ENCODE measurements at places on chromosomes 4 and X.
A peak's percentile ranks its signal among the peaks of the same experiment; 100 is the strongest.

DNA sequence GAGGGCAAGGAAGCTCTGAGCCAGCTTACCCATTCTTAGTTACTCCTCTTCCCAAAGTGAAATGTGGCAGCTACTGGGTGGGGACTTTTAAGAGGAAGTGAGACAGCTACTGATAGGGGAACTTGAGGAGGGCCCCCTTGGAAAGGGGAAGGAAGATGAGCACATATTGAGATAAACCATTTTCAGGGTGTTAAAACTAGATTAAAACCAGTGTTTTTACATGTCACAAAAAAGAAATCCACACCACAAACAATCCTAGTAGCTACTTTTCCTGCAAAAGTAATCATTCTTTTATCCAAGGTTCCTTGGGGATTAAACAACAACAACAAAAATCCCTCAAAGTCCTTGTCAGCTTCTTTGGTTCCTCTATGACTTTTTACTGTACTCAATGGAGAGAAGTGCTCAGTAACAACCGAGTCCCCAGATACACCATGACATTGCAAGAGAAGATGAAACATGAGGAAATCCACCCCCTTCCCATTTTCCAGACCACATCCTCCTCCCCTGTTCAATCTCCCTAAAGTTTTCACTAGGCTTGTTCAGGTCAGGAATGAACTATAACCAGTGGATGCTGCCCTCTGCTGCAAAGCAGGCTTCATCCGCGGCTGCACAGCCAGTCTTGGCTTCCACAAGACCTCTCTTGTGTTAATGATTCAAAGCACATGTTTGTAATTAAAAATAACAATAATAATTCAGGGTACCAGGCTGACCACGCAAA, 113.5 kb upstream of the TMEM164 start:
- no peak for DNase-seq

DNA sequence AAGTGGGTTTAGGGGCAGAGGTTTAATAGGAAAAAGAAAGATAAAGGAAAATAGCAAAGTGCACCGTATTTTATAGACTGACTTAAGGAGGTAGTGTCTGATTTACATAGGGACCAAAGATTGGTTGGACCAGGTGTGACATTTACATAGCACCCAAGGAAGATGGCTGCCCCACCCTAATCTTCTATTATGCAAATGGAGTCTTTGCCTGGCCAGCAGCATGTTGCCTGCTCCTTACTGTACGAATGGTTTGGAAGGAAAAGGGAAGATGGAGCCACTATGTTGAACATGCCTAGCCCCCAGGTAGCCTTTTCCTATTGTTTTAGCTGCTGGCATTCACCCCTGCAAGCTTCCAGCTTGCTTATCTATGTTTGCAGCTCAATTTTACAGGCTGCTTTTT, 146.2 kb upstream of the PDE5A start:
- no peak for DNase-seq

DNA sequence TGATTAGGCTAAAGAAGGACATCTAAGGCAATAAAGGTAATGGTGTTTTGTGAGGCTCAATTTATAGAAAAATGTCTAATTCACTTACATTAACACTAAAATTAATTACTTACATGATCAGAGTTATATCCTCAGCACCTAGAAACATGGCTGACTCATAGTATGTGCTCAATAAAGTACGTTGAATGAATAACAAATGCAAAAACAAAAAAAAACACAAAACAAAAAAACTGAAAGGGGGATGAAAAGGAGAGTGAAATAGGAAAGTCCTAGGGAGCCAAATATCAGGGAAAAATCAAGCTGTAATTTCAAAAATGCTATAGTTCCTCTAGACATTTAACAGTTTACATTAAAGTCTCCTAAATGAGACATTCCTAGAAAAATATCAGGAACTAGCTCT, 18.7 kb downstream of the MBNL3 start:
- no peak for DNase-seq

DNA sequence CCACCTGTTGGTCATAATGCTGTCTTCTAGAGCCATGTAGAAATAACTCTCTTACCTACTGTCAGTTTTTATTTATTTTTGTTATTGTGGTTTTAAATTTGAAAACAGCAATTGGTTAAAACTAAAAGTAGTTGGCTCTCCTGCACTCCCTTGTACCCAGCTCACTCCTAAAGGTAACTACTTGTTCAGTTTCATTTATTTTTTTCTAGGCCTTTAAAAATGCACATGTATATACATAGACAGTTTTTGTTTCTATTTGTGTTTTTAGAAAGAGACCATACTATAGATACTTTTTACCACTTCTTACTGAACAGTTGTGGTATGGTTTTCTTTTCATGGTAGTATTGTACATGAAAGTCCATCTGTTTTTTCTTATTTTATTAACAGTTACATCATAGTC, 16.8 kb downstream of the SMAD1 start:
- no peak for DNase-seq

DNA sequence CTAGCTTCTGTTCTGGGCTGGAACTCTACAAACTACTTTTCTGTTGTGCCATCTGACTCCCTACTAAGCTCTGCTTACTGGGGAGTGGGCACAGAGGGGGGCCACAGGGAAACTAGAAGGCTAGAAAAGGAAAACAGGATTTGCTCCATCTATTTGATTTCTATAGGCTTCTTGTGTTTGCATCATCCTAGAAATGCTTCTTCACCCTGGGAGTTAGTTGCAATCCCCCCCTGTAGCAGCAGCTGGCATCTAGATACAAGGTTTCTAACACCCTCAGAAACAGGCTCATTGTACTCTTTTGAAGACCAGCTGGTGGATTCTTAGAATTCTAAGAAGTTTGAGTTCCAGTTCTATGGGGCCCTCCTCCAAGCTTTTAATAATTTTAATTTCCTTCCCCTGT, 213.4 kb downstream of the TMA16 start:
- no peak for DNase-seq

GRCh38 chr4:48173056-48173991, 39.3 kb upstream of the TXK start:
- peak; percentile 84 for DNase-seq

GRCh38 chr4:53626491-53626890, 35.2 kb upstream of the LNX1 start:
- DNase-seq, result no peak

- DNase-seq, result peak; percentile 48
Observed at GRCh38 chrX:150482537-150483206, 85.7 kb upstream of the MTM1 start.

DNA sequence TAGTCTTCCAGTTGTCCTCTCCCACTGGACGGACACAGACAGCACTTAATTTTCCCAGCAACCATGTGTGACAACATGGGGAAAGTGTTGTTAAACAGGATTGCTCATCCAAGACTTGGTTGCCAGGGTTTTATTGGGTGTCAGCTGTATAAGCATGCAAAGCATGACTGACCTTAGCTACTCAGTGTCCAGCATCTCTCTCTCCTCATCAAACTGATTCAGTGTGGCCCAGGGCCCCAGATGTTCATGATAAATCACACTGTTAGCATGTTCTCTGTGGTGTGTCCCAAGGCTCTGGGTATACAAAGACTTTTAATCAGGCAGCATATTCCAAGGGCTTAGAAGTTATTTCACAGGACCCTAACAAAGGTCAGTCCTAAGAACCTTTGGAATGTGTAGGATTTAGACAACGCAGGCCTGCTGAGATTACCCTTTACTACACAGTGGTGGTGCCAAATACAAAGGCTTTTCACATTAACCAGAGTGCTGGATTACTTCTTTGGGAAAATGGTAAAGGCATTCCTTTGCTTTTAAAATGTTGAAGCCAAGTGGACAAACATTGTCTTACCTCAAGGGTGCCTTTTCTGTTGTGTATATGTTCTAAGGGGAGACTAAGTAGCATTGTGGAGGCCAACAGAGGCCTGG, 213.3 kb downstream of the GLUD2 start:
- no peak for DNase-seq

DNA sequence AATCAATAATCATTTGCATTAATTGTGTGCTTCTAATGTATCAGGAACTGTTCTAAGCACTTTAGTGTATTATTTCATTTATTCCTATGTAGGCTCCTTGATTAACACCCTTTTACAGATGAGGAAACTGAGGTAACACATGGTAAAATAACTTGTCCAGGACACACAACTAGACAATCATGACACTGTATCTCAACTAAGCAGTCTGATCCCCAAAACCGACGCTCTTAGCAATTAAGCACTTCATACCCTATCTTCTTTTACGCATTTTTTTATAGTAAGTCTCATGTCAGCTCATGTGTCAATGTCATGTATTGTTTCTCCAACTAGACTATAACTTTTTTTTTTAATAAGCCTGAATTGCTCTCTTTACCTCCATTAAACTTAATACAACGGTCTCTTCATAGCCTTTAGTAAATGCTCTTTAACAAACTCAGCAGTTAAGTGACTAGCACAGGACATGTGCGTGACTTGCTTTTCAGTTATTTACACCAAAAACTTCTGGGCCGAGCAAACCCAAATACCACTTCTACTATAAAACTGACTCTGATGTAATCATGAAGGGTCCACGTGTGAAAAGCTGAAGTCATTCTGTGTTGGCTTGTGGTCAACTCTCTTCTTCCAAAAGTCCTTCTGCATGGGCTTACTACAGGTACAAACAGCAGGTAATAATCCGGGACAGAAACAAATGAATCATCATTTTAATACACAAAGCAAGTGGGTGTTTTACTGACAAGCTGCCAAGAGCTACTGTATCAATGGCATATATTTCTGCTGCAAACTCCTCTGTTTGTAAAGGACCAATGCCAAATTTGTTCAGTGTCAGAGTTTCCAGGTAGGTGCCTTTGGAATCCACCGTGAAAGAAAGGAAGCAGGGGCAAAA, 7.9 kb upstream of the AMBN start:
- no peak for DNase-seq

DNA sequence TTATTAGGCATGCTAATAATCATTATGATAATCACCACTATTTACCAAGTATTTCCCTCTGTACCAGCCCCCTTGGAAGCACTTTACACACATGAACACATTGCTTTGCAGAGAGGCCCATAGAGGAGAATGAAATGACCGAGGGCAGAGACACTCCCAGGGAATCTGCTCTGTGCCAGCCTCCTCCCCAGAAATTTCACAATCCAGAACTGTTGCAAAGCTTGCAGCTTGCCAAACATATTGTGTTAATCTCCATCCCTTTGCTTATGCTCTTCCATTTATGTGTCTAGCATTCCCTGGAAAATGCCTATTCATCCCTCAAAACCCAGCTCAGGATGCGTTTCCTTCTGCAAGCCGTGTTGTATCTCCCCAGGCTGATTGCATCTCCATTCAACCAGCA, 37.8 kb downstream of the CYTL1 start:
- DNase-seq, result peak; percentile 12

- DNase-seq, result no peak
Observed at GRCh38 chrX:45660477-45660876, 459.8 kb upstream of the DIPK2B start.

- DNase-seq, result no peak
Observed at GRCh38 chr4:163072222-163072621, 94.5 kb downstream of the NAF1 start.

GRCh38 chr4:141467225-141467624, 169.2 kb upstream of the IL15 start:
- no peak for DNase-seq

- DNase-seq, result no peak
Observed at GRCh38 chrX:122868631-122869030, 315.4 kb upstream of the GRIA3 start.

GRCh38 chr4:106266201-106266600, 49.8 kb downstream of the TBCK start:
- DNase-seq, result peak; percentile 19

DNA sequence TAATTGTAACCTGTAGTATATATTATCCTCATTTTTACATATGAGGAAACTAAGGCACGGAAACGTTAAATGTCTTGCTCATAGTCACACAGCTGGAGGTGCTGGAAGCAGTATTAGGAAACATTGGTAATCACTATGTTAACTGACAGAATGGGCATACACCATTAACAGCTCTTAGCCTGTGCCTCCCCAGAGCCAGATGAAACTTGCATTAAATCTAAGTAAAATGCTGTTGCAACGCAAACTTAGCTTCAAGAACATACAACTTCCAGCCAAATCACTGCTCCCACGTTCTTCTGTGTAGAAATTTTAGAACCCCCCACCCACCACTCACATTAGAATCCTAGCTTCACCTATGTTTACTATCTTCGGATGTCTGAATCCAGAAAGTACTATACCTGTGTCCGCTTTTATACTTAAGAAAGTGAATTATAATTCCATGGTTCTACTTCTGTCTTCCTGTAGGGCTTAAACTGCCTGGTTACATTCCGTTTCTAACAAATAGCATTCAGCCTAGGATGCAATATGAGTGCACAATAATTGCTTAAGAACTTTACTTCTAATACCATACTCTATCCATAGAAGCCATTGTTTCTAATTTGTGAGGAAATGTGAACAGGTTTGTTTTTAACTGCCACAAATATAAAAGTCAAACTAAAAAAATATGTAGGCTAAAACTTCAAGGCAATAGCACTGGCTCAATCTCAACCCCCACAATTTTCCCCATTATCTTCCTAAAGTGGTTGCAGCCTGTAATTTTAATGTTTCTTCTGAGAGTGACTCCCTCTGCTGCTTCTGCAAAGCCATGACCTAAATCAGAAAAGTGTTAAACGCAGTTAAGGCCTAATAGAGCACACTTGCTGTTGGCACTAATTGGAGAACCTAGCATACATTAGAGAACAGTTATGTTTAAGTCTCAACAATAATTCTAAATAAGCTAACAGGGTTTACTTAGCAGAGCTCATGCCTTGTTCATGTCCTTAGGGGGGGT, 4.4 kb downstream of the UNC5C start:
- no peak for DNase-seq

DNA sequence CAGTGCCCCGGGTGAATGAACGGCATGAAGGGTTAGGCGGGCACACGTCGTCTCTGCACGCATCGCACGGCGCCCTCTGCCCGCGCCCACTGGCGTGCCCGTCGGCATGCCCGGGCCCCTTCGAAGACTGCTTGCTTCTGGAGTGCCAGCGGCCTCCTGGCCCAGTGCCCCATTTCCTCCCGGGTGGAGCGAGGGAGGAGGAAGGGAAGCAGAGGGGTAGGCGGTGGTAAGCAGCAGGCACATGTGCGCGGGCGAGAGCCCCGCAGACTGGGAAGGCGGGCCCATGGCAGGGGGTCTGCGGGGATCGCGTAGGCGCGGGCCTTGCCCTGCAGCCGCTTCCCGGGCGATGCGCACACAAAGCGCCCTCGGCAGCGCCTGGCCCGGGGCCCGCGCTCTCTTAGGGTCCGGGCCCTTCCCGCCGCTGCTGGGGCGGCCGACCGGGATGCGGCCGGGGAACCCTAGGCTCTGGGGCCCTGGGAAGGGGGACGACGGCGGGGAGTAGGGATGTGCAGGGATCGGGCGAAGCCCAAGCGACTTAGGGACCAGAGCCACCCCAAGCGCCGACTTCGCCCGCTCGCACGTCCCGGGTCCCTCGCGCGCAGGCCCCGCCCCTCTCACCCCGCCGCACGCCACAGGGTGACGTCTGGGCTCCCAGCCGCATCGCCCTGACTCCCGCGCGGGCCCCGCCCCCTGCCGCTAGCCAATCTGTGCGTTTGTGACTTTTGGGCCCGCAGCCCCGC, 866 bp upstream of the EMD start:
- DNase-seq, result peak; percentile 47
